CD4-positive, CD25-positive, alpha-beta regulatory T cell (primary cell): ENCODE measurements at places on chromosomes 2 and 18. TPM values are rescaled to one million over a fixed set of nuclear protein-coding genes. Genes with fewer than 3 reads are reported as not detected.

- no peak for DNase-seq
Observed at GRCh38 chr2:112629224-112629623, 16.5 kb upstream of the SLC20A1 start.

- no peak for DNase-seq
Observed at GRCh38 chr2:150438041-150438440, 49.4 kb downstream of the RND3 start.

DNA sequence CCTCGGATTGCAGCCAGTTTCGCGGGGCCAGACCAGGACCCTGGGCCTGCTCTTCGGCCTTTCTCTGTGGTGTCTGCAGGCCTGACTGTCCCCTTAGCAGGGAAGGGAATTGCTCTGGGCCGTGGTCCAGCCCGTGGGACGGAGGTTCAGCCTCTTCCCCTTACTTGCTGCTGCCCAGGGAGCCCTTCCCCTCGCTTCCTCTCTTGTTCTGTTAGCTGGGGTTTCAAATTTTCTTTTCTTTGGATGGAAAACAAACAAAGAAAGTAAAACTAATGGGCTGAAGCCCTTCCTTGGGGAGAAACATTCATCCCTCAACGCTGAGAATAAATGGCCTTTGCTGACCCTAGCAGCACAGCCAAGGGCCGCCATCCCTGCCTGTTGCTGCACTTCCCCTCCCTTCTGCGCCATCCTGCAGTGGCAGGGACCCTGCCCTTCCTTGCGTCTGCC, 52.4 kb downstream of the ASAP2 start:
- DNase-seq: no peak

GRCh38 chr2:194962254-194962653, 694.8 kb upstream of the SLC39A10 start:
- DNase-seq: no peak

GRCh38 chr2:96895746-96896651, 26.1 kb upstream of the SEMA4C start:
- DNase-seq: no peak

CTDP1 gene
- total RNA-seq: 59.7 TPM

GRCh38 chr2:11071211-11071610, 84.1 kb upstream of the SLC66A3 start:
- DNase-seq: no peak

GRCh38 chr2:159617646-159618045, 1.3 kb upstream of the BAZ2B start:
- DNase-seq: no peak

DNA sequence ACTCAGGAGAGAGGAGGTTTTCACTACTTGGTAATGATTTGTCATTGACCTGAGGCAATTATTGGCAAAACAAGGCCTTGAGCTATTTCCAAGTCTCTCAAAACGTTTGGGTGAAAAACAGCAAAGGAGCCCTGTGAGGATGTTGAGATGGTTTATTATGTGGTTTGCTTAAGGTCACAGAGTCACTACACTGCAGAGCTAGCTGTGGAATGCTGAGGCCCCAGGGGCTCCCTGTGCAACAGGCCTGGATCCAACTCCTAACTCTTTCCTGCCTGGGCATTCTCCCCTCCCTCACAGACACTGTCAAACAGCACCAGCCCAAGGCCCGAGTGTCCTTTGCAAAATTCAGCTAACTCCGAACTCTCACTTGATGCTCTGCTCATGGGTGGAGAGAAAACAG, 754.6 kb upstream of the SOX11 start:
- DNase-seq: no peak

GRCh38 chr18:69844656-69845055, 103.0 kb downstream of the CD226 start:
- no peak for DNase-seq

GRCh38 chr18:22344908-22345670, 72.6 kb downstream of the CTAGE1 start:
- DNase-seq: no peak

CHN1 gene
- 10.7 TPM for total RNA-seq

SLC66A2 gene
- total RNA-seq: 49.6 TPM

GRCh38 chr2:119486196-119486827, 38.0 kb downstream of the SCTR start:
- no peak for DNase-seq

DNA sequence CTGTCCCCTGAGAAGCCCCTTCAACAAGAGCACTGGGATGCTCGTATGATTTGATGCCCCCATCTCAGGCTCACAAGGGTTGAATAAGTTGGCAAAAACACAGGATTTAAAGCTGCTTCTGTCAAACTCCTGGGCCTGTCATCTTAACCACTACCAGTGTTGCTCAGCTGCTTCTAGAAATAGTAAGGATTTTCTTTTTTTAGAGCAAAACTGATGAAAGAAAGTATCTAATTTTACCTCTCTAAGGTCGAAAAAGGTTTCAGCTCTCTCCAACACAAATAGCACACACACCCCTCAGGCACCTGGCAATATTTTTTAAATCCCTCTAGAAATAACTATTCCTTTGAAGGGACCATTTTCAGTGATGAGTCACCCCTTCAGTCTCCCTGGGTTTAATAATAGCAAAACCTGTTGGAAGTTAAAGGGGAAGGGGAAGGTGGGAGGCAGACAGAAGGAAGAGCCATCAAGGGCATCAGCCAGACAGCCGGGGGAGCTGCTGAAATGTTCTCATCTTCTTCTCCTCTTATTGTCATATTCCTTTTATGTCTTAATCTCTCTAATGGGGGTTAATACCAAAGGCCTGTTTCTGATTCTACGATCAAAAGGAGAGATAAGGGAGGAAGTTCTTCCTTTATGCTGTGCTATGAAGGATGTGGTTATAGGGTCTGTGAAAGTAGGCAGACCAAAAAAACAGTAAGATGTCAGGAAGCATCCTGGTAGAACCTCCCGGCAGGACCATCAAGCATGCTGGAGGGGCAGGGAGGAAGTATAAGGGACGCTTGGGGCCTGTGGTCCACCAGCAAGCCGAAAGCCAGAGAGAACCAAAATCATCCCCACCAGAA, 31.9 kb upstream of the SLC35G4 start:
- DNase-seq: no peak

GRCh38 chr2:105778080-105778607, 33.4 kb downstream of the NCK2 start:
- no peak for DNase-seq
